ENCODE measurements at places on chromosomes 12 and 14.

GRCh38 chr14:67653651-67654280 lies 20.7 kb downstream of the VTI1B start:
- H3K4me1 ChIP-seq: no peaks in the 10 kb centered on the region
- peaks cover 82% of the 10 kb centered on the region for H3K36me3 ChIP-seq
- H3K27ac ChIP-seq: no peak overlapping the region
- DNase-seq: no peak
- H3K4me3 ChIP-seq: no peak overlapping the region

- no peak overlapping the region for H3K4me3 ChIP-seq
- no peaks in the 10 kb centered on the region for H3K36me3 ChIP-seq
- peak; percentile 16 for DNase-seq
- no peaks in the 10 kb centered on the region for H3K4me1 ChIP-seq
- H3K27ac ChIP-seq: no peak overlapping the region
Measured at GRCh38 chr12:24139035-24139434, 189.6 kb upstream of the SOX5 start.

- no peak for DNase-seq
- no peaks in the 10 kb centered on the region for H3K36me3 ChIP-seq
- H3K4me3 ChIP-seq: no peak overlapping the region
- no peak overlapping the region for H3K27ac ChIP-seq
- H3K4me1 ChIP-seq: peaks cover 46% of the 10 kb centered on the region
Measured at GRCh38 chr12:65324551-65324950, 46.1 kb downstream of the MSRB3 start.

GRCh38 chr14:65168840-65169239 lies 66.5 kb upstream of the MAX start:
- H3K4me1 ChIP-seq: peaks cover 17% of the 10 kb centered on the region
- H3K27ac ChIP-seq: peak overlapping the region; percentile 47
- H3K27me3 ChIP-seq: peaks cover 4% of the 10 kb centered on the region
- no peak for DNase-seq
- no peaks in the 10 kb centered on the region for H3K36me3 ChIP-seq

DNA sequence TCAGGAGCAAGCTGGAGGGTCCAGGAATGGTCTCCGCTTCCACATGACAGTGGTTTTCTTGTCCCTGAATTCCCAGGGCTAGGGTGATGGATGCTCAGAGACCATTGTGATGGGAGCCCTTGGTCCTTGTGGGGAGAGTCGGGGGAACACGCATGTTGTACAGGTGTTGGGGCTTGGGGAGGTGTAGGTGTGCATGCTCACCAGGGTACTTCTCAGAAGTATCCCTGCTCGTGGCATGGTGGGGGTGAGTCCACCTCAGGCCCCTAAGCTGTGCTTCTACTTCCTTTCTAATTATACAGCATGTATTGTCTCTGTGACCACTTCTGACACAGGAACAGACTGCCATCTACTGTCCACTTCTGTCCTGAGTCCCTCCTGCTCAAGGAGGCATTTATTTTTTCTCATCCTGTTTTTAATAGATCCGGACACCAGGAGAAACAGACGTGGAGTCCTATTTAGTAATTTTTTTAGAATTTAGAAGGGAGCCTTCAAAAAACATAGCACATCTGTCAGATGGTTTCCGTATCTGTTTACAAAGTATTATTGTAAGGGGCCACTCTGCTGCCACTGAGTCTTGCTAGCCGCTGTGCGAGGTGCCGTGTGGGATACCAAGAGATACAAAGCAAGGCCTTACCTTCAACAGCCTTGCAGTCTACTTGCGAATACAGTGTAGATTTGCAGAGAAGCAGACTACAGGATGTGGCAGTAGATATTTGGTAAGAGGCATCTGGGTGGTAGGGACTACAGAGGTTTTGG lies 10.5 kb downstream of the NTF3 start:
- H3K27ac ChIP-seq: no peak overlapping the region
- H3K36me3 ChIP-seq: no peaks in the 10 kb centered on the region
- no peaks in the 10 kb centered on the region for H3K4me1 ChIP-seq
- H3K4me3 ChIP-seq: no peak overlapping the region
- no peak for DNase-seq

DNA sequence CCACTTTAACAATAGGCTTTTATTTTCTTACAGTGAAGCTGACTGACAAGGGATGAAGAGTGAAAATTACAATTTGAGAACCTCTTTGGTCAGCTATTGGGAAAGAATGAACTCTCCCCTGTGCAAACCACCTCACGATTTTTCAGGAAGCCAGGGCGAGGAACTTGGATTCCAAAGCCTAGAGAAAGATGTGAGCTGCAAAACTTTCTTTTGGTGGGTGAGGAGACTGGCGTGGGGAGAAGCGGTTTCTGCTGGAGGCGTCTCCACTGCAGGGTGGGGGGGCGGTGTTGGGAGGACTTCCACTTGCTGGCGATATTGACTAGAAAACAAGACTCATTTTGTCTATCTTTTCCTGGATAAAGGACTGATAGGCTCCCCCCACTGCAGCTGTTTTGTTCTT lies 59.3 kb upstream of the VRK1 start:
- no peak overlapping the region for H3K27ac ChIP-seq
- peaks cover 56% of the 10 kb centered on the region for H3K27me3 ChIP-seq
- DNase-seq: no peak
- no peaks in the 10 kb centered on the region for H3K36me3 ChIP-seq
- no peak overlapping the region for H3K4me3 ChIP-seq

DNA sequence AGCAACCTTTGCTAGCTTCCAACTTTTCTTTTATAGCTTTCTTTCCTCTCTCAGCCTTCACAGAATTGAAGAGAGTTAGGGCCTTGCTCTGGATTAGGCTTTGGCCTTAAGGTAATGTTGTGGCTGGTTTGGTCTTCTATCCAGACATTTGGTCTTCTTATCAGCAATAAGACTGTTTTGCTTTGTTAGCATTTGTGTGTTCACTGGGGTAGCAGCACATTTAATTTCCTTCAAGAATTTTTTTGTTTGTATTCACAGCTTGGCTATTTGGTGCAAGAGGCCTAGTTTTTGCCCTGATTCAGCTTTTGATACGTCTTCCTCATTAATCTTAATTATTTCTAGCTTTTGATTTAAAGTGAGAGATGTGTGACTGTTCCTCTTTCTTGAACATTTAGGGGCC lies 130.8 kb downstream of the RAD51B start:
- no peak for DNase-seq
- H3K27ac ChIP-seq: peak overlapping the region; percentile 14

DNA sequence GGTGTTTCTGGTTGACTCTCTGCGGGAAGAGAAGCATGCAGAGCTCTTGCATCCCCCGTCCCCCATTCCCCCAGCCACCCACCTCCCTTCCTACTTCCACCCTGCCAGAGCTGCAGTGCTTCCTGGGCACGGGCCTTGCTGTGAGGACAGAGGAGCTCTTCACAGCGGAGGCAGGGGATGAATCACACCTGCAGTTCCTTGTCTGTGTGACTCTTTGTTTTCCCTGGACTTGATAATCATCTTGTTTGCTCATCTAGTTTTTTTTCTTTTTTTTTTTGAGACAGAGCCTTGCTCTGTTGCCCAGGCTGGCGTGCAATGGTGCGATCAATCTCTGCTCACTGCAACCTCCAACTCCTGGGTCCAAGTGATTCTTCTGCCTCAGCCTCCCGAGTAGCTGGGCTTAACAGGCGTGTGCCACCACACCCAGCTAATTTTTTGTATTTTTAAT lies 27.8 kb downstream of the ANKRD9 start:
- H3K4me1 ChIP-seq: peaks cover 6% of the 10 kb centered on the region
- no peaks in the 10 kb centered on the region for H3K27me3 ChIP-seq
- no peak overlapping the region for H3K4me3 ChIP-seq
- DNase-seq: no peak
- no peak overlapping the region for H3K27ac ChIP-seq
- no peaks in the 10 kb centered on the region for H3K36me3 ChIP-seq

DNA sequence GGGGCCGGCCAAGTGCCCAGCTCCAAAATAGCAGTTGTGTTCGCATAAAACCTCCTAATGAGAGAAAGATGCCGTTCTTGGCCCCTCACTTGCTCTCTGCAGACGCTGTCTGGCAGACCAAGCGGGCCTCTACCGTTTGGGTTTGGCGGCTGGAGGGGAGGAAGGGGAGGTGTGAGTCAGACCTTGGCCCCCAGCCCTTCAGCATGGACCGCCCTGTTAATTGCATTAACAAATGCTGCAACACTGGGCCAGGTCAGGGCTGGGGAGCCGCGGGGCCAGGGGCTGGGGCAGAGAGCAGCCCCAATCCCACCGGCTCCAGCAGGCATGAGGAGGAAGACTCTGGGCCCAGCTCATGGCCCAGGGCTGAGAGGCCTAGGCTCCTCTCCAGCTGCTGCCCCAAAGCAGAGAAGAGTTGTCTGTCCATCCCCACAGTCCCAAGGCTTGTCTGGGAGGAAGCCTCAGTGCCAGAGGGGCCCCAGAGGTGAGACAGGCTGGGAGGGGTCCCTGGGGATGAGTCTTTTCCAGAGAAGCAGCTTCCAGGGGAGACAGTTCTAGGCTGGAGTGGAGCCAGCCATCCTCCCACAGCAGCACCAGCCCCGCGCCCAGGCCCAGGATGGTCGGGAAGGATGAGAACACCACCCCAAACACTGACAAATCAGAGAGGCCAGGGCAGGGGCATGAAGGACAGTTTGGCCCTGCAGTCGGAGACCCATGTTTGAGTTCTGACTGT lies 16.9 kb downstream of the LTBP2 start:
- no peaks in the 10 kb centered on the region for H3K36me3 ChIP-seq
- no peaks in the 10 kb centered on the region for H3K27me3 ChIP-seq
- H3K4me1 ChIP-seq: peaks cover 77% of the 10 kb centered on the region
- peak overlapping the region; percentile 67 for H3K27ac ChIP-seq
- H3K4me3 ChIP-seq: no peak overlapping the region
- DNase-seq: no peak

DNA sequence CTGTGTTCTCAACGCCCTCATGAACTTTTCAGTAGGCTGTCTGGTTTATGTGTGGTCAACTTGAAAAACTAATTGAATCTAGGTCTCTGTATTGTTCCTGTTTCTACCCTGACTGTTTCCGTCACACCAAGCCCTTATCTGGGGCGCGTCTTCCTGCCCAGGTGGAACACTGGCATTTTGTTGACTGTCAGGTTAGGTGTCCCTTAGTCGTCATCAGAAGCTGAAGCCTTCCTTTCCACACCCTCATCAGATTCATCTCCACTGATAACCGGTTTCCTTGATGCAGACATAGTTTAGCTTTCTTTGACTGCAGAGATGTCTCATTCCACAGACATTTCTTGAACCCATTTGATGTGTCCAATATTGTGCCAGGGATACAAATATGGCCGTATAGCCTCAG lies 96.5 kb downstream of the DUSP16 start:
- H3K36me3 ChIP-seq: peaks cover 19% of the 10 kb centered on the region
- peak; percentile 72 for DNase-seq
- H3K27me3 ChIP-seq: no peaks in the 10 kb centered on the region
- no peak overlapping the region for H3K4me3 ChIP-seq
- H3K4me1 ChIP-seq: no peaks in the 10 kb centered on the region

- DNase-seq: no peak
- H3K36me3 ChIP-seq: no peaks in the 10 kb centered on the region
- H3K27ac ChIP-seq: no peak overlapping the region
- no peak overlapping the region for H3K4me3 ChIP-seq
Measured at GRCh38 chr12:88805692-88806091, 225.4 kb upstream of the KITLG start.

- H3K36me3 ChIP-seq: no peaks in the 10 kb centered on the region
- no peaks in the 10 kb centered on the region for H3K4me1 ChIP-seq
- H3K27ac ChIP-seq: no peak overlapping the region
- H3K27me3 ChIP-seq: no peaks in the 10 kb centered on the region
- H3K4me3 ChIP-seq: no peak overlapping the region
Measured at GRCh38 chr12:67468549-67469245, 179.8 kb upstream of the DYRK2 start.

- no peaks in the 10 kb centered on the region for H3K27me3 ChIP-seq
- no peak for DNase-seq
- H3K27ac ChIP-seq: no peak overlapping the region
- H3K4me1 ChIP-seq: no peaks in the 10 kb centered on the region
Measured at GRCh38 chr14:54312166-54312801, 84.5 kb upstream of the CDKN3 start.

- H3K4me1 ChIP-seq: no peaks in the 10 kb centered on the region
- H3K27me3 ChIP-seq: no peaks in the 10 kb centered on the region
- H3K36me3 ChIP-seq: no peaks in the 10 kb centered on the region
- peak; percentile 59 for DNase-seq
Measured at GRCh38 chr14:101475456-101476257, 85.6 kb upstream of the DIO3 start.

- H3K27me3 ChIP-seq: no peaks in the 10 kb centered on the region
- H3K4me1 ChIP-seq: no peaks in the 10 kb centered on the region
- no peaks in the 10 kb centered on the region for H3K36me3 ChIP-seq
- no peak for DNase-seq
Measured at GRCh38 chr12:24895612-24896011, 53.3 kb downstream of the BCAT1 start.

DNA sequence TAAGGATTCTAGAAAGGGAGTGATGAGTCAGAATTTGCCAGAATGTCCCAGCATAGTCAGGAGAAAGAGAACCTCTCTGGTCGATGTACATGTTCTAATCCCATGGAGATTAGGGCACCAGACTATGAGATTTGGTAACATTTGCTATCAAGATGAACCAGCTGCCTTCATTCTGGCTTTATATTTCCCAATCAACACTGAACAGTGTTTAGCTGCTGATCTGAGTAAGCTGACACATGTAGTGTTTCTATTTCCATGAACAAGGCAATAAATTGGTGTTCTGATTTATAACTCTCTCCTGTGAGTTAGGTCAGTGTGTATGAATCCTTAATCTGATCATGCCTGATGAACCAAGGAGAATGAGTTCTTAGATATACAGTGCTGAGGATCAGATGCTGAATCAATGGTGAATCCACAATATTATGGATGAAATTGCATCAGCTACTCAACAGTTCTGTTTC lies 158.0 kb upstream of the AMIGO2 start:
- H3K27ac ChIP-seq: no peak overlapping the region
- no peaks in the 10 kb centered on the region for H3K27me3 ChIP-seq
- no peaks in the 10 kb centered on the region for H3K4me1 ChIP-seq
- no peak for DNase-seq
- H3K4me3 ChIP-seq: no peak overlapping the region

GRCh38 chr12:1809591-1810190 lies 10.7 kb upstream of the LRTM2 start:
- no peak for DNase-seq
- H3K27ac ChIP-seq: no peak overlapping the region
- H3K27me3 ChIP-seq: no peaks in the 10 kb centered on the region
- H3K4me1 ChIP-seq: peaks cover 5% of the 10 kb centered on the region

GRCh38 chr14:62143245-62143644 lies 381.0 kb downstream of the SNAPC1 start:
- H3K4me3 ChIP-seq: no peak overlapping the region
- no peak overlapping the region for H3K27ac ChIP-seq
- no peaks in the 10 kb centered on the region for H3K27me3 ChIP-seq
- H3K4me1 ChIP-seq: no peaks in the 10 kb centered on the region

DNA sequence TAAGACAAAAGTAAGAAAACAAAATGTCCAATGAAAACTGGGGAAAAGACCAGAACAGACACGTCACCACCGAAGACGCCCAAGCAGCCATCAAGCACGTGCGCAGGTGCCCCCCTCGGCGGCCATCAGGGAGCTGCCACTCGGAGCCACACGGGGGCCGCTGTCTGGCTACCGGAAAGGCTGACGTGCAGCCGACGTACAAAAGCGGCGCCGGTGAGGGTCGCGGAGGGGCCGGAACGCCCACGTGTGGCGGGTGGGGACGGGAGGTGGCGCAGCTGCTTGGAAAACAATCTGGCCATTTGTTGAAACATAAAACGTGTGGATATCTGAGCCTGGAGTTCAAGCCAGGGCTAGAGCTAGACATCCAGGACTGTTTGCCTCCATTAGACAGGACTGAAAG lies 60.7 kb downstream of the GALNT9 start:
- no peaks in the 10 kb centered on the region for H3K4me1 ChIP-seq
- DNase-seq: no peak
- no peak overlapping the region for H3K27ac ChIP-seq
- H3K27me3 ChIP-seq: no peaks in the 10 kb centered on the region

GRCh38 chr12:92552412-92553108 lies 150.2 kb upstream of the PLEKHG7 start:
- H3K4me3 ChIP-seq: no peak overlapping the region
- no peaks in the 10 kb centered on the region for H3K27me3 ChIP-seq
- peak overlapping the region; percentile 35 for H3K27ac ChIP-seq
- DNase-seq: no peak
- H3K4me1 ChIP-seq: peaks cover 11% of the 10 kb centered on the region
